ENCODE measurements at places on chromosomes 7 and 10. TPM values are rescaled to one million over a fixed set of nuclear protein-coding genes. Genes with fewer than 3 reads are reported as not detected.
A peak's percentile ranks its signal among the peaks of the same experiment; 100 is the strongest.

GRCh38 chr10:133530506-133530905 is 3.3 kb downstream of the CYP2E1 start:
- no peak for DNase-seq

DNA sequence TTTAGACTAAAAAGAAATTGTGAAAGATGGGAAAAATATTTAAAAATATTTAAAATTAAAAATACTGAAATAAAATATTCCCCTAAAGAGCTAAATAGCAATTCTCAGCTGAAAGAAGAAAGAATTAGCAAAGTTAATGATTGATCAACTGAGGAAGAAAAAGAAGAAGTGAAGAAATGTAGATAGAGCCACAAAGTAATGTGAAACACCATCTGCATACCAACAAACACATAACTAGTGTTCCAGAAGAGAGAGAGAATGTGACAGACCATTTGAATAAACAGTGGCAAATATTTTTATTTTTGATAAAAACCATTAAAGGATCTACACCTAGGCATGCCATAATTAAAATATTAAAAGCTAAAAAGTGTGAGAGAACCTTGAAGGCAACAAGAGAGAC is 784.5 kb upstream of the ZWINT start:
- no peak for DNase-seq

- no peak for DNase-seq
These were observed 1288.0 kb upstream of the SORCS1 start for GRCh38 chr10:108452533-108452932.

DNA sequence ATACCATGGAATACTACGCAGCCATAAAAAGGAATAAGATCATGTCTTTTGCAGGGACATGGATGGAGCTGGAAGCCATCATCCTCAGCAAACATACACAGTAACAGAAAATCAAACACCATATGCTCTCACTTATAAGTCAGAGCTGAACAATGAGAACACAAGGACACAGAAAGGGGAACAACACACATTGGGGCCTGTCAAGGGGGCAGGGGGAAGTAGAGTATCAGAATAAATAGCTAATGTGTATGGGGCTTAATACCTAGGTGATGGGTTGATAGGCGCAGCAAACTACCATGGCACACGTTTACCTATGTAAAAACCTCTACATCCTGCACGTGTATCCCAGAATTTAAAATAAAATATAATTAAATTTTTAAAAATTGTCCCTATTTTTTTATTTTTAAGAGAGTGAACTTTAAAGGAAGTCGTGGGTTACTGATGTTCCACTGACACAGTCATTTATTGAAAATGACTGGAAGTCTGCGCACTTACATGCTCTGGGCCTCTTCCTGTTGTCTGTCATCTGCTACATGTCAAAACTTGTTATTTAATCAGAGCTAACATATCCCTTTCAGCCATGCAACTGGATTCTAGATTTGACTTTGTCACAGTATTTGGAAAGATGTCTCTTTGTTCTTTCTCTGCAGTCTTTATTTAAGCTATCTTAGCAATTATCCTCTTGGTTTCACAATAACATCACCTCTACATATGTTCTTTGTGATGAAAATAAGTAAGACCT is 73.7 kb upstream of the ABCB5 start:
- no peak for DNase-seq

DNA sequence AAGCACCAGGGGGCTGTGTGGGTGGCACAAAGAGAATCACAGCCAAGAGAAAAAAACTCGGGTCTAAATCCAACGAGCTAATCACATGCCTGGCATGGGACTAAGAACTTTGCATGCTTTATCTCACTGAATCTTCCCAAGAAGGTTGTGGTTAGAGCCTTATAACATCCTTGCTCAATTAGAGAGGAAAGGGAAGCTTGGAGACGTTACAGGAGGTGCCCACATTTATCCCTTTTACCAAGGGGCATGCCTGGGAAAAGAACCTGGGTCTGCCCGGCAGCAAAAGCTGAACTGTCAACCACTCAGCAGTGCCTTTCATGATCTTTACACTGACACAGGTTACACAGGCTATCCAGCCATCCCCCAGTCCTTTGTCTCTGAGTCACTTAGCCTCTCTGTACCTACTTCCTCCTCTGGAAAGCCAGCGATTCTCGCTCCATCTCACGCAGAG is 190.1 kb downstream of the PRPF18 start:
- no peak for DNase-seq

DNA sequence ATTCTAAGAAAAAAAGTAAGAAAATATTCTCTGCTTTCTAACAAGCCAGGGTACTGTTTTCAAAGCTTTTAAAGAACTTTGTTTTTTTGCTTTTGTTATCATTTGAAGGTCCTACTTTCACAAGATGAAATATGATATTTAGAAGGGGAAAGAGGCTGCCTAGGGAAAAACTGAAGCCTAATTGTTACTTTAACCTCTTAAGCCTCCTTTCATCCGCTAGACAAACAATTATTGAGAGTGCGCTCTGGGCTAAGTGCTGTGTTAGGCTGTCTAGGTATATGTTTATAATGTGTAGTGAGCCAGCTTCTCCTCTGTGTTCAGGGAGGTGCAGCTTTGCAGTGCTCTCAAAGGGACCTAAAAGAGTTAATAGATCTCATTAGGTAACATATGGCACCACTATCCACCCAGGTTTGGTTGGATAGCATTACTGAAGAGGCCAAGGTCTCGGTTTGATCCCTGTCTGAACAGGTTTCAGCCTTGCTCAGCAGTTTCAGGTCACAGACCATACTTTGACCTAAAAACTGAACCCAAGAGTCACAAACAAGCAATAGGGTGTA is 17.9 kb downstream of the PDK4 start:
- no peak for DNase-seq

DNA sequence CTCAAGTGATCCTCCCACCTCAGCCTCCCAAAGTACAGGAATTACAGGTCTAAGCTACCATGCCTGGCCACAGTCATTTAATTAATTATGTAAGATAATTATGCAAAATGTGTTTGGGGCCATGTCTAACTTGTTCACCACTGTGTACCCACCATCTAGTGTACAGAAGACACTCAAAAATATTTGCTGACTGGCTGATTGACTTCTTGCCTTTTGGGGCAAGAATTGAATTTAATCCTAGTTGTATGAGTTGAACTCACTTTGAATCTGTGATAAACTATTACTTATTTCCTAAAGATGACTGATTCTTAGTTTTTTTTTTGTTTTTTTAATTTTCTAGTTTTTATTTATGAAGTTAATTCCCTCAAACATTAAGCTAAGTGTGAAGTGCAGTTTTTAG is 15.8 kb upstream of the ZC3HAV1L start:
- DNase-seq, result no peak

DNA sequence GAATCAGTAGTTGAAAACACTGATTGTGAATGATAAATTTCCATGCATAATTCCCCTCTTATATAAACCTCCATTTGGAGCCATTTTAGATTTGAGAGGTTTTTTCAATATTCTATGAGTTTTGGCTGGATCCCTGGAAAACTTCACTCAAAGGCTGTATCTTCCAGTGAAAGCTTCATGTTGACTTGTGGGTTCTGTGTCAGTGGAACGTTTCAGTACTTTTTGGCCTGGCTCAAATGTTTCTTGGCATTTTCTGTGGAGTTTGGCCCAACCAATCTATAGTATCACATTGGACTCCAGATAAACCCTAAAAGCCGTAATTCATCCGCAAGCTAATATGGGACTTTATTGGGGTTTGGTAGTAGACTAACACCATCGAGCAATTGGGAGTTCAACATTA is 172.6 kb upstream of the PRPS1L1 start:
- no peak for DNase-seq

GRCh38 chr10:126013489-126014281 is 117.3 kb downstream of the FANK1 start:
- peak; percentile 58 for DNase-seq

The TCF7L2 gene
- 80.8 TPM for polyA plus RNA-seq

The FGFBP3 gene
- polyA plus RNA-seq, result 65.7 TPM

The EGFR gene
- 1.5 TPM for polyA plus RNA-seq

The PRKAR1B gene
- 35.7 TPM for polyA plus RNA-seq

All from GM23338 (cell line).